Lung microvascular endothelial cell (primary cell): ENCODE measurements at places on chromosomes 5 and 9. TPM values are rescaled to one million over a fixed set of nuclear protein-coding genes. Genes with fewer than 3 reads are reported as not detected.

GRCh38 chr5:132753135-132753987, 6.1 kb downstream of the CCNI2 start:
- DNase-seq = no peak

DNA sequence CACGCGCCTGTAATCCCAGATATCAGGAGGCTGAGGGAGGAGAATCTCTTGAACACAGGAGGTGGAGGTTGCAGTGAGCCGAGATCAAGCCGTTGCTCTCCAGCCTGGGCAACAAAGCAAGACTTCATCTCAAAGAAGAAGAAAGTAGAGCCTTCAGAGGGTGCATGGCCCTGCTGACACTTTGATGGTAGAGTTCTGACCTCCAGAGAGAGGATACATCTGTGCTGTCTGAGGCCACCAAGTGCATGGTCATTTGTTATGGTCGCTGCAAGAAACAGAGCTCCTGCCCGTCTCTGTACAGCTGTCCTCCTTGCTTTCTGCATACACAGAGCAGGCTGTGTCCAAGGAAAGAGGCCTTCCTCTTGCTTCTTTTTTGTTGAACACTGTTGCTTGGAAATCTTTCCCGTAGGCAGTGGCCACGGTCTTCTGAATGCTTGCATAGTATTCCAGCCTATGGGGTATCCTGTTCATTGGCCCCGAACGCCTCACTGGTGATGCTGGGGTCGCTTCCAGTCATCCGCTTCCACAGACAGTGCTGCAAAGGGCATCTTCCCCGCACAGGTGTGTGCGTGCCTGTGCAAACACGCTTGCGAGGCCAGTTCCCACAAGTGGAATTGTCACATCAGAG, 36.8 kb upstream of the UNC5A start:
- no peak for DNase-seq

DNA sequence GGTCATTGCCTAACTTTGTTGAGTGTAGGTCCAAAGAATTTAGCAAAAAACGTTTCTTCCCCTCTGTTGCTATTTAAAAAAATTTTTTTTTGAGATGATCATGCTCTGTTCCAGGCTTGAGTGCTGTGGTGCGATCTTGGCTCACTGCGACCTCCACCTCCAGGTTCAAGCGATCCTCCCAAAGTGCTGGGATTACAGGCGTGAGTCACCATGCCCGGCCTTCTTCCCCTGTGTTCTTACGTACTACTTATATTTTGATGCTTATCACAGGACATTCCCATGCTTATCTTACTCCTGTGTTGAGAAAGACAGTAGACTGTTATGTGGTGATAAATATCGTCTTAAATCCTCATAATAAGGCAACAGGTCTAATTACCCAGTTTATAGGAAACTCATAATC, 2.5 kb downstream of the ACER2 start:
- no peak for DNase-seq

DNA sequence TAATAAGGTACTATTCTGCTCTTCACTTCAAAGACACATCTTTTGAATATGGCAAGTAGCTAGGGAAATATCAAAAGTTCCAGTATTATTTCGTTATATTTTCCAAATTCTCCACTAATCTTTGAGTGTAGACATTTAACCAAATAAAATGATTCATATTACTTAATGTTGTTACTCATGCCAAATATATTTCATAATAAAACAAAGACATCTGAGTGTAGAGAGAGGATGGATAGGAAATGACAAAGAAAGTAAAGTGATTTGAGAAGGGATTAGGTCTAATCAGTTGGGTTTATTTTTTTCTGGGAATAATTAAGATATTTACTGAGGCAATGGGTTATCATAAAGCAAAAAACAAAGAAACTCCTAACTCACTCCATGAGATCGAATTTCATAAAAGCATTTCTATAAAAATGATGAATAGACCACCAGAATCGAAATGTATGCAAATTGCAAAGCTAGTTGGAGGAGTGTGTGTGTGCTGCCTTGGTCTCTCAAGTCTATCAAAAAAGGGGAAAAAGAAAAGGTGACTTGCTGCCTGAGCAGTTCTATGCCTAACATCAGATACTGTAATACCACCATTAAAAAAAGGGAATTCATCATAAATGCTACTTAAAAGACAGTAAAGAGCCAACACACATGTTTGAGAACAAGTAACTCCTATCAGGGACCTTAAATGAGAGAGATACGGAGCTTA, 255.5 kb downstream of the PDE4D start:
- DNase-seq = peak; percentile 19

GLDC gene
- total RNA-seq = 1.8 and 3.5 TPM in 2 replicates

GRCh38 chr9:135341612-135342169, 137.9 kb upstream of the PPP1R26 start:
- no peak for DNase-seq

SARDH gene
- total RNA-seq = 0.20 and 0.22 TPM in 2 replicates

CCL28 gene
- total RNA-seq = 0.65 and 2.6 TPM in 2 replicates

CCDC183 gene
- 0.22 and 1.4 TPM in 2 replicates for total RNA-seq

CDC20B gene
- under 0.01 TPM in 2 replicates for total RNA-seq

KLF4 gene
- 0.65 and 15.1 TPM in 2 replicates for total RNA-seq

DNA sequence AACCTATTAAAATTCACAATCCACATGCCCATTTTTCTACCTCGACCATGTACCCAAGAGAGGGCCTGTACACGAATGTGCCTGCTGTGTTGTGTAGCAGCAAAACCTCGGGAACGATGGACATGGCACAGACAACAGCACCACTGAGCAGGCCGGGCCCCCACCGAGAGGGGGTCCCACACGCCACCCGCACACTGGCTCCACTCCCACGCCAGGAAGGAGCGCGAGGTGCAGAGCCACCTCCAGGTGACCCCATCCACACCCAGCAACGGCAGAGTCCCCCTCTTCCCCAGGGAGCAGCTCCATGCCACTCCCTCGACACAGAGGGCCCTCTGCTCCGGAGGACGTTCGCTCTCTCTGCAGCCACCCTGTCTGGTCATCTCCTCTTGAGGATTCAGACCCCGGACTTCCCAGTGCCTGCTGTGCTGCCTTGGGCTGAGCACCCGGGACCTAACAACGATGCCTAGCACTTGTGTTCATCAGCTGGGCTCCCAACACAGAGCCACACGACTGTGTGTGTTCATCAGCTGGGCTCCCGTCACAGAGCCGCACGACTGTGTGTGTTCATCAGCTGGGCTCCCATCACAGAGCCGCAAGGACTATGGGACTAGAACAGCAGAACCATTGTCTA, 25.3 kb upstream of the ADAMTS2 start:
- DNase-seq = no peak

BNC2 gene
- 3.4 and 6.5 TPM in 2 replicates for total RNA-seq

SRD5A1 gene
- 3.6 and 4.6 TPM in 2 replicates for total RNA-seq

SV2C gene
- 0.20 TPM in 1 of 2 replicates, not detected in the other for total RNA-seq

GABRP gene
- total RNA-seq = 0.20 and 0.65 TPM in 2 replicates

GRCh38 chr5:157533011-157533481, 42.5 kb downstream of the ADAM19 start:
- no peak for DNase-seq

DNA sequence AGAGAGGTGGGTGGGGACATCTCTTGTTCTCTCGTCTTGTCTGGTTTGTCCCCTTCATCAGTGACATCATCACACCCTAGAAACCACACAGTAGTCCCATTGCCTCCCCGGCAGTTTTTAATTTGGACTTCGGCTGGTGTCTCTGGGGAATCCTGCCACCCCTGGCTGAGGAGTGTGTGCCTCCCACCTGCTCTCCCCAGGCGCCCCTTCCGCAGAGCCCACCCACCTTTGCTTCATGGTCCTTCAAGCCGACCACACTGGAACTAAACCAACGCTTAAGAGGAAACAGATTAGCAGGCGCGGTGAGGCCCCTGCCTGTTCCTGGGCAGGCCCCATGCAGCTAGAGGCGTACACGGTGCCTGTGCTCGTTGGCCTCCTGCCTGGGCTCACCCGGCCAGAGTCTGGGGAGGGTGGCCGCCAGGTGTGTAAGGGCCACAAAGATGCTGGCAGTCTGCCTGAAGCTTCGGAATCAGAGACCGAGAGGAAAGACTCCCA, 107.6 kb upstream of the SPRY4 start:
- no peak for DNase-seq

- DNase-seq = peak; percentile 97
Observed at GRCh38 chr5:144189800-144190429, 19.2 kb downstream of the KCTD16 start.

- no peak for DNase-seq
Observed at GRCh38 chr5:150189728-150190502, at the start of gene SLC6A7. Gene SLC6A7, plus strand, starts transcription at chr5:150190062. Its CDS starts 266 bp downstream, at chr5:150190328.

PCDHB12 gene
- 0.44 and 1.4 TPM in 2 replicates for total RNA-seq

- no peak for DNase-seq
Observed at GRCh38 chr9:127087836-127088235, 34.6 kb downstream of the ANGPTL2 start.

BTNL3 gene
- total RNA-seq = not detected in 2 replicates

- no peak for DNase-seq
Observed at GRCh38 chr5:143116814-143117213, 286.7 kb downstream of the NR3C1 start.

DNA sequence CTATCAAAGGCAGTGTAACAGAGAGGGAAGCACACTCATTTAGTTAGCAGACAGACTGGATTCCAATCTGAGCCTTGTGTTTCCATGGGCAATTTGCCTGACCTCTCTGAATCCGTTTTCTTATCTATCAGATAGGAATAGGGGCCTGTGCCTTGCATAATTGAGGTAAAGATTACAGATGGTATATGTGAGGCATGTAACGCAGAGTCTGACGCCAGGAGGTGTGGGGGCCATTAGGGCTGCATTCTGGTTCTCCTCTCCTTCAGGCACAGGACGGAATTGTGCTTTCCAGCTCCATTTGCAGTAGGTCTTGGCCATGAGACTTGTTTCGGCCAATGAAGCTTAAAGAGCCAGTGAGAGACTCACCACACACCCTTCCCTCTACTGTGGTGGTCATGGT, 97.6 kb downstream of the FRMD3 start:
- DNase-seq = no peak

DNA sequence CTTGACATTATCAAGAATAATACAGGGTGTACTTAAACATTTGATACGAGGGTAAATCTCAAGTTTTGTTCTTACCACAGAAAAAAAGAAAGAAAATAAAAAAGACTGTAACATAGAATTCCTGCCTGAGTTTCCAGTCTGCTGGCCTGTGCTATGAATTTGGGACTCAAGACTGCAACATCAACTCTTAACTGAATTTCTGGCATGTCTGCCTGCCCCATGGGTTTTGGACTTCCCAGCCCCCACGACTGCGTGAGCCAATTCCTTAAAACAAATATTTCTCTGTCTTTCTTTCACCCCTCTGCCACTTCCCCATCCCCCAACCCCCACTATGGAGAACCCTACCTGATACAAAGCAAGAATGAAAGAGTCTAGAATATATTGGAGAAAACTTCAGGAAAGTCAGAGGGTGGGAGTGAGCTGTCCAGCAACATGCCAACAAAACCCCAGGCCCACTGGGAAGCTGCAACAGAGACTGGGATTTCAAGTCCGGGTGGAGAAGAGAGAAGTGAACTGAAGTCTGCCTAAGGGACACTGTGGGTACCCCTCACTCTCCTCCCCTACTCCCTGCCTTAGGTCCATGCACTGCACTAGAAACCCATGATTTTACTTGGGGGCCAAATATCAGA, 43.0 kb downstream of the MARCHF3 start:
- DNase-seq = no peak

CTXN3 gene
- total RNA-seq = not detected in 2 replicates

- no peak for DNase-seq
Observed at GRCh38 chr5:57368010-57368409, 114.6 kb downstream of the ACTBL2 start.
